ENCODE measurements at places on chromosomes 12 and 14. TPM values are rescaled to one million over a fixed set of nuclear protein-coding genes. Genes with fewer than 3 reads are reported as not detected.

GARIN6 gene
- total RNA-seq = not detected

NELL2 gene
- 120 TPM for total RNA-seq

LRTM2 gene
- not detected for total RNA-seq

UNC79 gene
- not detected for total RNA-seq

CLEC7A gene
- not detected for total RNA-seq

CISTR gene
- not detected for total RNA-seq

FITM1 gene
- not detected for total RNA-seq

SRP54 gene
- total RNA-seq = 75.3 TPM

RTL1 gene
- total RNA-seq = not detected

TMEM253 gene
- not detected for total RNA-seq

MYF5 gene
- not detected for total RNA-seq

ST8SIA1 gene
- 0.49 TPM for total RNA-seq

TSPAN8 gene
- not detected for total RNA-seq

UBE3B gene
- total RNA-seq = 23.4 TPM

EID3 gene
- total RNA-seq = 6.4 TPM

SLC35F4 gene
- total RNA-seq = not detected

WNT1 gene
- total RNA-seq = not detected

PPP1R36 gene
- total RNA-seq = 0.25 TPM

CELA1 gene
- total RNA-seq = not detected

ATP5MC2 gene
- 286 TPM for total RNA-seq

KCNC2 gene
- total RNA-seq = not detected

STAT2 gene
- total RNA-seq = 102 TPM

C12orf50 gene
- 0.16 TPM for total RNA-seq
